ENCODE measurements at places on chromosomes 5 and 9.
A peak's percentile ranks its signal among the peaks of the same experiment; 100 is the strongest.

GRCh38 chr9:92171822-92172221 is 56.6 kb upstream of the SPTLC1 start:
- DNase-seq, result no peak
- H3K4me1 ChIP-seq, result peaks cover 6% of the 10 kb centered on the region

- no peaks in the 10 kb centered on the region for H3K36me3 ChIP-seq
- no peaks in the 10 kb centered on the region for H3K27me3 ChIP-seq
- H3K4me3 ChIP-seq, result no peak overlapping the region
- no peaks in the 10 kb centered on the region for H3K4me1 ChIP-seq
- H3K27ac ChIP-seq, result no peak overlapping the region
These were observed 193.8 kb downstream of the CFAP90 start for GRCh38 chr5:7657153-7657552.

- no peaks in the 10 kb centered on the region for H3K27me3 ChIP-seq
- peak overlapping the region; percentile 95 for H3K4me3 ChIP-seq
- H3K36me3 ChIP-seq, result no peaks in the 10 kb centered on the region
- peaks cover 24% of the 10 kb centered on the region for H3K4me1 ChIP-seq
These were observed 554 bp downstream of the SDHA start for GRCh38 chr5:218457-219291.

GRCh38 chr9:135346438-135347050 is 133.0 kb upstream of the PPP1R26 start:
- DNase-seq, result no peak
- H3K4me3 ChIP-seq, result no peak overlapping the region
- no peaks in the 10 kb centered on the region for H3K4me1 ChIP-seq
- no peaks in the 10 kb centered on the region for H3K36me3 ChIP-seq
- peaks cover 7% of the 10 kb centered on the region for H3K27me3 ChIP-seq

- H3K36me3 ChIP-seq, result no peaks in the 10 kb centered on the region
- H3K27me3 ChIP-seq, result no peaks in the 10 kb centered on the region
- no peak overlapping the region for H3K27ac ChIP-seq
- no peaks in the 10 kb centered on the region for H3K4me1 ChIP-seq
- DNase-seq, result no peak
These were observed 80.2 kb downstream of the NSUN2 start for GRCh38 chr5:6552612-6553011.

- DNase-seq, result no peak
- H3K27me3 ChIP-seq, result no peaks in the 10 kb centered on the region
- H3K36me3 ChIP-seq, result peaks cover 66% of the 10 kb centered on the region
- H3K4me3 ChIP-seq, result no peak overlapping the region
- H3K4me1 ChIP-seq, result no peaks in the 10 kb centered on the region
- H3K27ac ChIP-seq, result no peak overlapping the region
These were observed 32.6 kb upstream of the RASGEF1C start for GRCh38 chr5:180241600-180241999.

- no peaks in the 10 kb centered on the region for H3K4me1 ChIP-seq
- peaks cover 42% of the 10 kb centered on the region for H3K36me3 ChIP-seq
- H3K27ac ChIP-seq, result no peak overlapping the region
- peak; percentile 30 for DNase-seq
- no peaks in the 10 kb centered on the region for H3K27me3 ChIP-seq
- H3K4me3 ChIP-seq, result no peak overlapping the region
These were observed 44.9 kb downstream of the SLC25A51 start for GRCh38 chr9:37859043-37859442.

DNA sequence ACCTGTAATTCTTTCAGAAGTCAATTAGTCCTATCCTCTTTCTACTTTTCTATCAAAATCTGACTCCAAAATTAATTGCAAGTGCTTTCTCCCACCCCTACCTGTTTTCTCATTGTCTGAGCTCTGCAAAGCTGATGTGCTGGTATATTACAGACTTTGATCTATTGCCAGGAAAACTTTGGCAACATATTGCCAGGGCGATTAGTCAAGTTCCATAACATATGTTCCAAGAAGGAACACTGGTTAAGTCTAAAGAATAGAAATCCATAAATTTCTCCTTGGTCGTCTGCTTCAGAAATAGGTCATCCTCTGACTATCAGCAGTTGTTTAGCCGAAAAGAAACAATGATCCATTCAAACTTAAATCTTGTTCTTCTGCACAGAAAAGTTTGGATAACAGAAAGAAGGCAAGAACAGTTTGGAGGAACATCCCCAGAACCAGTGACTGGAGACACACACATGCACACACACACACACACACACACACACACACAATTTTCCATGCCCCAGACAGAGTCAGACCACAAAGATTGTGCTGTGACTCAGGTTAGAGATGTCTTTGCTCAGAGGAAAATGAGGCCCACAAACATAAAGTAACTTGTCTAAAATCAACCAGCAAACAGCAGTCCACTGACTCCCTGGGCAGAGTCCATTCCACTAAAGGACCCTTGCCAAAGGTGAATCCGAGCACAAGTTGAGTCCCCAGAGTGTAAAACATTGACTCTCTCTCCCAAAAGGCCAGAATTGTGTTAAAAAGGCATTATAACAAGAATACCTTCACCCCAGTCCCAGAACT is 202.1 kb downstream of the DEPDC1B start:
- no peaks in the 10 kb centered on the region for H3K36me3 ChIP-seq
- H3K4me1 ChIP-seq, result peaks cover 2% of the 10 kb centered on the region
- no peaks in the 10 kb centered on the region for H3K27me3 ChIP-seq
- DNase-seq, result no peak

All from common myeloid progenitor, CD34-positive (primary cell).